Activated T-helper 2 cell treated with anti-CD3 and anti-CD28 coated beads, Interferon-gamma antibody, Interleukin-2, Interleukin-4, amounts not matched to agents 10 μg/mL and 5 μg/mL and 100 μg/mL, durations not matched to agents 14 hours and 24 hours and 36 hours (primary cell): ENCODE measurements at places on chromosomes 12 and 14. TPM values are rescaled to one million over a fixed set of nuclear protein-coding genes. Genes with fewer than 3 reads are reported as not detected.
A peak's percentile ranks its signal among the peaks of the same experiment; 100 is the strongest.

Gene VRTN
- total RNA-seq: not detected in 2 replicates

DNA sequence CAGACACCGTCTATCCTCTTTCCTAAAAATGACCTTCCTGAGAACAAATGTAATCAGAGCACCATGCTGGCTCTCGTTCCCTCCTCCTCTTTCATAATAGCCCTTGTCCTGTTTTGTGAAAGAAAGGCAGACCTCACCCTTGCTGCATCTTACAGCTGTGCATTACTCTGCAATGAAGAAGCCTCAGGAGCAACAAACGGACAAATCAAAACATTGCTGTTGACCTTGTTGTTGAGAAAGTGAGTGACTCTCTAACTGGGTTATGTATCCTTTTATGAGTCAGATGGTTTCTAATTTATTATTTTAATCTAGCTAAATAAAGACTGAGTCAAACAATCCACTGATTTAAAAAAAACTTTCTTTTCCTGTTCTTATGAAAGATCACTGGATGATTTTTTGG, 180.9 kb downstream of the RPS29 start:
- no peak for DNase-seq
- H3K27me3 ChIP-seq: no peaks in the 10 kb centered on the region
- no peaks in the 10 kb centered on the region for H3K36me3 ChIP-seq
- no peak overlapping the region for H3K27ac ChIP-seq
- H3K4me1 ChIP-seq: peaks cover 6% of the 10 kb centered on the region

DNA sequence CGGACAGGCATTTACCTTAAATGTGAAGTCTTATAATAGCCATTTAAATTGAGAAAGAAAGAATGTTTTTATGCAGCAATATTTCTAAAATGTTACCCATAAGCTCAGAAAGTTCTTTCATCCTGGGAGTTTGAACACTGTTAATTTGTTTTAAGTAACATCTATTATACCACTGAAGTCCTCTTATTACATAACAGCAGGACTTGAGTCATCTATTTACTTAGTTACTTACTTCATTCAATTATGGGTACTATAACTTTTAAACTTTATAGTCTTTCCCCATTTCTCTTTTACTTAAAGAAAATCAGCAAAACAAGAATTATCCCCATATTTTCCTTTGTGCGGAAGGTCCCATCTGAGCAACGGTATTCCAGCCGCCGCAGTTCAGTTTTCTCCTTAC, 473.1 kb downstream of the ETNK1 start:
- H3K4me3 ChIP-seq: no peak overlapping the region
- no peak overlapping the region for H3K27ac ChIP-seq
- H3K4me1 ChIP-seq: no peaks in the 10 kb centered on the region

GRCh38 chr12:89880690-89881350, 172.2 kb upstream of the ATP2B1 start:
- H3K27me3 ChIP-seq: peaks cover 9% of the 10 kb centered on the region
- peak overlapping the region; percentile 20 for H3K4me3 ChIP-seq

GRCh38 chr14:76677534-76678145, 83.6 kb upstream of the VASH1 start:
- no peaks in the 10 kb centered on the region for H3K27me3 ChIP-seq
- no peak overlapping the region for H3K27ac ChIP-seq
- no peaks in the 10 kb centered on the region for H3K4me1 ChIP-seq
- DNase-seq: no peak
- H3K4me3 ChIP-seq: no peak overlapping the region

- H3K27ac ChIP-seq: no peak overlapping the region
- no peak overlapping the region for H3K4me3 ChIP-seq
- H3K36me3 ChIP-seq: no peaks in the 10 kb centered on the region
- peaks cover 12% of the 10 kb centered on the region for H3K27me3 ChIP-seq
Measured at GRCh38 chr14:92473969-92474535, 39.5 kb upstream of the RIN3 start.

- peaks cover 16% of the 10 kb centered on the region for H3K36me3 ChIP-seq
- H3K4me1 ChIP-seq: peaks cover 27% of the 10 kb centered on the region
- no peak overlapping the region for H3K4me3 ChIP-seq
- no peak overlapping the region for H3K27ac ChIP-seq
Measured at GRCh38 chr14:24132061-24132685, 1.7 kb downstream of the FITM1 start.

Gene GPRC5A
- total RNA-seq: not detected in 2 replicates

DNA sequence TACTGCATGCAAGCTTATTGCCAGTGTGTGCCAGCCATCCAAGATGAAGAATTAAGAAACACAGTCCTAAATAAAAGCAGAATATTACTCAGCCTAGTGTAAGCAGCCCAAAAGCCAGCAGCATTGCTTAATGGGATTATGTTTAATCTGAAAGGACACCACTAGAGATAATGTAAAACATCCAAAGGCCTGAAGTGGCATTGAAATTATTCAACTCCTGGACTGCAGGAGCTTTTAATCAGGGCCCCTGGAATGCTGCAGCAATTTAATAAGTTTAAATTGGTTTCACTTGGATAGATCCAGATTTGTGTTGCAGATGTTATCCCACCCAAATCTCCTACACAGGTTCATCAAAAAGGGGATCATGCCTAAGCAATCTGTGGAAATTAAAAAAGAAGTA, 193.0 kb downstream of the C12orf50 start:
- H3K4me1 ChIP-seq: no peaks in the 10 kb centered on the region
- H3K27me3 ChIP-seq: no peaks in the 10 kb centered on the region
- no peaks in the 10 kb centered on the region for H3K36me3 ChIP-seq
- H3K4me3 ChIP-seq: no peak overlapping the region

- no peak overlapping the region for H3K4me3 ChIP-seq
- no peak overlapping the region for H3K27ac ChIP-seq
- no peaks in the 10 kb centered on the region for H3K36me3 ChIP-seq
- no peaks in the 10 kb centered on the region for H3K27me3 ChIP-seq
Measured at GRCh38 chr14:76917745-76918255, 91.6 kb downstream of the LRRC74A start.

- H3K27me3 ChIP-seq: peaks cover 16% of the 10 kb centered on the region
- no peak for DNase-seq
- H3K27ac ChIP-seq: no peak overlapping the region
Measured at GRCh38 chr14:102930138-102930752, 7.8 kb downstream of the AMN start.

Gene SLCO1B1
- total RNA-seq: not detected in 2 replicates

- H3K4me3 ChIP-seq: peak overlapping the region; percentile 62
- H3K36me3 ChIP-seq: peaks cover 34% of the 10 kb centered on the region
Measured at GRCh38 chr12:122399592-122400373, 22.7 kb downstream of the CLIP1 start.

DNA sequence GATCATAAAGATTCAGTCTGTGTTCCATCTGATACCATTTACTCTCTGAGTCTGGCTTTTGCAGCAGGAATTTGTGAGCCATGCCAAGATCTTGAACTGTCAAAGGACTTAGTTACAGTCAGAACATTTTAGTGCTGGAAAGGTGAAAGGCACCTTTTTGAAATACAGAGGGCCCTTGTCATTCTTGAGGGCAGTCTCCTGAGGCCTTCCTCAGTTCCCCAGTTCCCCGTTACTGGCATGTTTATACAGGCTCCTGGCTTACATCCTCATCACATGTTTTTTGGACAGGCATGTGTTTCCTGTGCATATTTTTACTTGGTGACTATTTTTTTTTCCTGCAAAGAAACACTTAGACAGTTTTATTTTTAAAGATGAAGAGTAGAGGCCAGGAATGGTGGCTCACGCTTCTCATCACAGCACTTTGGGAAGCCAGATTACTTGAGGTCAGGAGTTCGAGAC, 21.0 kb downstream of the CFAP54 start:
- no peak for DNase-seq
- no peaks in the 10 kb centered on the region for H3K36me3 ChIP-seq
- no peak overlapping the region for H3K4me3 ChIP-seq

DNA sequence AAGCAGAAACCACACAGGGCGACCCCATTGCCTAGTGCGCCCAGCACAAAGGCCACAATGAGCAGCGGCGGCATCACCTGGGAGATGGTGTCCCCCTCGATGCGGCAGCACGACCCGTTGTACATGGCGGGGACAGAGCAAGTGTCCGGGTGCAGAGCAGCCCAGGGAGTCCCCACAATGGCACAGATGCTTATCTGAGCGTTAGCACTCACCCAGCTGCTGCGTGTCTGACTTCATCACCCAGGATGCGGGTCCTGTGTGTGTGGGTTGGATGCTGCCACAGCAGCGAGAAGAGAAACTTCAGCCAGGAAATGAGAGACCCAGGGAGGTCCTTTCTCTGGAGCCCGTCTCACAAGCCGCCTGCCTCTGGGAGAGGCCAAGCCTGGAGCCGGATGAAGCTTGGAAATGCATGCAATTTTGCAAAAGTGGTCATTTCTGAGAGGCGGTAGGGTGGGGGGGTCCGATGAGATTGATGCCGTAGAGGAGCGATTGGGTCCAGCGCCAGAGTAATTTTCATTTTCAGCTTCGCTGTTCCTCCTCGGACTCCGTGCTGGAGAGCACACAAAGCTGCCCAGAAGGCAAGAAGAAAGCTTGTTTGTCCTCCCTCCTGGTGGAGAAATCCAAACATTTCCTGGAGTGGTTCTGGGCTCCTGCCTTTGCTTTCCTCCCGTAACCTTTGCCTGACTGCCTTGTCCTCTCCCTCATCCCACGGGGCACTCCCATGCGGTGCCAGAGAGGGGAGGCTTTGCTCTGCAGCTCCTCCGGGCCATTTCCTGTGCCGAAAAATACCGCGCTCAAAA, at the start of gene HCAR1:
HCAR1 (minus strand) TSS at position 630 of the 800 bp plus-strand sequence; CDS start at position 125, 505 bp downstream.
- peak; percentile 74 for DNase-seq
- peak within 1 kb of the TSS; percentile 74 for H3K4me3 ChIP-seq
- H3K4me1 ChIP-seq: peaks cover 77% of the 10 kb centered on the region
- peak within 1 kb of the TSS; percentile 86 for H3K27ac ChIP-seq
- no peaks in the 10 kb centered on the region for H3K27me3 ChIP-seq
- peaks cover 16% of the 10 kb centered on the region for H3K36me3 ChIP-seq

DNA sequence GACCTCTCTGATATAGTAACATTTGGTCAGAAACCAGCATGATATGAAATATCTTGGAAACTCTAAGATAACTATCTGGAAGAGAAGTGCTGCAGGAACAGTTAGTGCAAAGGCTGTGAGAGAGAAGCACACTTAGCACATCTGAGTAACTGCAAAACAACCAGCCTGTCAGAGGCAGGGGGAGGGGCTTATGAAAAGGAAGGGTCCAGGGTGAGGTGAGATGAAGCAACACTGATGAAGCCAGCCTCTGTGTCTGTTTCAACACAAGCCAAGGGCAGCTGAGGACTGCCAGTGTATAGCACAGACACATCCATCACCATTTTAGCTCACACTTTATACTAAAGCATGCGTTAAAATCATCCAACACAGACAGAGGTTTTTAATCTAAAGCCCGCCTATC, 37.4 kb upstream of the OVCH1 start:
- H3K27me3 ChIP-seq: no peaks in the 10 kb centered on the region
- H3K36me3 ChIP-seq: no peaks in the 10 kb centered on the region
- H3K4me1 ChIP-seq: no peaks in the 10 kb centered on the region
- DNase-seq: no peak
- H3K4me3 ChIP-seq: no peak overlapping the region
